Fibroblast of skin of right biceps (primary cell): ENCODE measurements at places on chromosomes 2 and 18.

DNA sequence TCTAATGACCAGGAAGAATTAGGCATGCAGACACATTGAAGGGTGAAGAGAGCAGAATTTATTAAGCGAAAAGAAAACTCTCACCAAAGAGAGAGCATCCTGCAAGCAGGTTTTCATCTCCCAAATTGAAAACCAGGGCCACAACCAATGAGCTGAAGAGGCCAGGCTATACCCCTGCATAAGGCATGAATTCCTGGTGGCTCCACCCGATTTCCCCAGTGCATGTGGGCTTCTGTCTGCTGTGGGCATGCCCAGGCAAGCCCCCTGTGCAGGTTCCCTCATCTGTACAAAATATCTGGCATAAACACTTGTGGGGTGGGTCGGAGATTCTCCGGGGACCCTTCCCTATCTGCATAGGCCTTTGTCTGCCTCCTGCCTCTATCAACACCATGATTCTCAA lies 621.6 kb upstream of the LRRTM1 start:
- no peak for DNase-seq

DNA sequence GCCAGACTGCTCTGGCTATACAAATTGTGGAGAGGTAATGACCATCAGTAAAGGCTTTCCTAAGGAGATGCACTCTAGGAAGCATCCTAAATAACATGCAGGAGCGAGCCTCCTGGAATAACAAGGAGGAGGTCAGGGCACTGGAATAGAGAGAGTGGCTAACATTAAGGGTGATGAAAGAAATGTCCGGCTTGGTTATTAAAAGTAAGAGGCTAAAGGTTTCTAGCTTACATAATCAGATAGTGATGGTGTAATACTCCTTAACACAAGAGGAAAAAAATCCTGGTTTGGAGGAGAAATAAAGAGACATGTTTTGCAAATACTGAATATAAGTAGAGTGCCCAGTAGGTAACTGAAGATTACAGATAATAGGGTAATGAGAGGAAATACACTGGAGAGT lies 365.7 kb downstream of the ZEB2 start:
- no peak for DNase-seq

DNA sequence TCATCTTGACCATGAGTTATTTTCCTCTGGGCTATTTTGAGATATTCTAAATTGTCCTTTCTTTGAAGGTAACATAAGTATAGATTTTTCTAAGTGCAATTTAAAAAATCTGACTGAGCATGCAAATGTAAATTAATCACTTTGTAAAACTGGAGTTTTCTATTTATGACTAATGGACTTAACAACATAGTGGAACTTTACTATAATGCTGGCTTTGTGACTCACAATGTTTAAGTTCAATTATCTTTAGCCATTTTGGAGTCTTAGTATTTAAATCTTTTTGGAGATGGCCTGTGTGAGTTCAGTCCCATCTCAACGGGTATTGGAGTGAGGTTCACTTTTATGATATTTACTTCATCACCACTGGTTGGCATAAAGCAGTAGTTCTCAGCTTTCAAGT lies 35.2 kb upstream of the NOSTRIN start:
- DNase-seq = peak; percentile 11

DNA sequence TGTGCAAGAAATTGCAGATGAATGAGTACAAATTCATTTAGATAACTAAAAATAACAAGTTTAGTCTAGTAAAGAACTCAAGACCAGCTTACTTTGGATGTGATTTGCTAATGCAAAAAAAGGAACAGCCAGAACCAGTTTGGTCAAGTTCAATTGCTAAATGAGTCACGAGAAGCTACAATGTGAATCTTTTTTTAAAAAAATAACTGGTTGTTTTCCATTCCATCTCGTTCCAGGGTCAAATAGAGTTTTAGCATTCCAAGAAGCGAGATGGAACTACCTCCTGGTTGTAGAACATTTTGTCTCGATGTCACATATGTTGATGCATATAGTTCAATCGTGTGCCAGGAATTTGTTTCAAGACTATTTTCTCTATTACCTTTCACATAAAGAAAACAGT lies 65.0 kb upstream of the IKZF2 start:
- DNase-seq = peak; percentile 55

- DNase-seq = no peak
Observed at GRCh38 chr18:30634249-30634648, 408.3 kb downstream of the DSC3 start.

- no peak for DNase-seq
Observed at GRCh38 chr2:213237787-213238186, 46.5 kb upstream of the SPAG16 start.

DNA sequence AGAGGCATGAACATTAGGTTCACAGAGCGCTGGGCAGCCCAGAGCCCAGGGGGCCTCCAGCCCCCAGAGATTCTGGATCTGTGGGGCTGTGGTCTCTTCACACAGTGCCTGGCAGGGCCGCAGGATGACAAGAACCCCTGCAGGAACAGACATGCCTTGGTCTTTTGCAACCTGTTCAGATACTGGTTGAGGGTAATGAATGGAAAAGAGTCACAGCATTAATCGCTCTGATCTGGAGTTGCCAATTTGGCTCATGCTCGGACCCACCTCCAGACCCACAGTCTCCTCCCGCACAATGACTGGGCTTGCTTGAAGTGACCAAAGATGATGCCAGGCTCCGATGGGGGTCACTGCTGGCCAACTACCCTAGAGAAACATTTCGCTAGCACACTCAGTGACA lies 229.4 kb upstream of the SMAD2 start:
- no peak for DNase-seq

GRCh38 chr2:235218486-235218907 lies 266.7 kb downstream of the SH3BP4 start:
- no peak for DNase-seq

DNA sequence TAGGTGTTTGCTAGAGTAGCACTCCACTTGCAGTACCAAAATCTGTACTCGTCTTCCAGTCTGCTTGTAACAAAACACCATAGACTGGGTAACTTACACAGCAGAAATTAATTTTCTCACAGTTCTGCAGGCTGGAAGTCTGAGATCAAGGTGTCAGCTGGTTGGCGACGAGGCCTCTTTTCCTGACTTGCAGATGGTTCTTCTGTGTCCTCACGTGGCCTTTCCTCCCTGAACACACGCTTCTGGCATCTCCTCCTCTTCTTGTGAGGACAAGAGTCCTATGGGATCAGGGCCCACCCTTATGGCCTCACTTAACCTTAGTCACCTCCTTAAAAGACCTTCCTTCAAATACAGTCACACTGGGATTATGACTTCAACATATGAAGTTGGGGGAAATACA lies 493.5 kb upstream of the MYT1L start:
- DNase-seq = no peak

GRCh38 chr2:181750305-181750704 lies 70.0 kb upstream of the NEUROD1 start:
- no peak for DNase-seq

GRCh38 chr2:45930396-45930792 lies 278.9 kb downstream of the PRKCE start:
- peak; percentile 76 for DNase-seq

- DNase-seq = peak; percentile 11
Observed at GRCh38 chr2:168323529-168324021, 76.2 kb upstream of the STK39 start.

DNA sequence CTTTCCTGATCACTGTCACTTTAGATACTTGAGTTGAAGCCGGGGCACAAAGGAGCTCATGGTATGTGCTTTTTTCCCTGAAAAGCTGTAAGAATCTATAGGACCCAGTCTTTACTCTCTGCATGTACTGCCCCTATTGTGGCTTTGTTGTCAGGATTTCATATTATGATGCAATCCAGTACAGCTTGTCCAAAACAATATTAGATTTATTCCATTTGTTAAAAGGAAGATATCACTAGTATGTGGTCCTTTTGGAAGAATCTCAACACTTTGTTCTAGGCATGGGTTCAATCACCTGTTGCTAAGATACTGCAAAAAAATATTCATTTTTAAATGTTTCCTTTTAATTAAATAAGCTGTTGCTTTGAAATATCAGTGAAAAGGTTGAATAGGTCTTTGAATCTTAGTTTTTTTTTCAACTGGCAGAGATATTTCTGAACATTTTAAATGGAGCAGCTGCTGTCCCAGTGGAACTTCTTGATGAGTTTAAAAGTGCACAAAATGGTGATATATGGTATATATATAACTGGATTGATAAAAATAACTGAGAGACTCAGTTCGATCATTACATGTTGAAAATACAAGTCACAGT lies 256.6 kb upstream of the NT5C1B start:
- DNase-seq = no peak

DNA sequence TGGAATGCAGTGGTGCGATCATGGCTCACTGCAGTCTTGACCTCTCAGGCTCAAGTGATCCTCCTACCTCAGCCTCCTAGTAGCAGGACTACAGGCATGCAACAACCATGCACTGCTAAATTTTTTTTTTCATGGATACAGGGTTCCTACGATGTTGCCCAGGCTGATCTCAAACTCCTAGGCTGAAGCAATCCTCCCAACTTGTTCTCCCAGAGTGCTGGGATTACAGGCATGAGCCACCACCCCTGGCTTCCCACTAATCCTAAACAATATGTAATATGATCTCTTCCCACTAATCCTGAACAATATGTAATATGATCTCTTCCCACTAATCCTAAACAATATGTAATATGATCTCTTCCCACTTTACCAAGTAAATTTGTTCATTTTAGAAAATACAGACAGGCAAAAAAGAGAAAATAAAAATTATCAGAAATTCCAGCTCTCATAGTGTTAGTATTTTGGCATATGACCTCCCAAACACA lies 33.7 kb upstream of the C18orf32 start:
- peak; percentile 57 for DNase-seq

DNA sequence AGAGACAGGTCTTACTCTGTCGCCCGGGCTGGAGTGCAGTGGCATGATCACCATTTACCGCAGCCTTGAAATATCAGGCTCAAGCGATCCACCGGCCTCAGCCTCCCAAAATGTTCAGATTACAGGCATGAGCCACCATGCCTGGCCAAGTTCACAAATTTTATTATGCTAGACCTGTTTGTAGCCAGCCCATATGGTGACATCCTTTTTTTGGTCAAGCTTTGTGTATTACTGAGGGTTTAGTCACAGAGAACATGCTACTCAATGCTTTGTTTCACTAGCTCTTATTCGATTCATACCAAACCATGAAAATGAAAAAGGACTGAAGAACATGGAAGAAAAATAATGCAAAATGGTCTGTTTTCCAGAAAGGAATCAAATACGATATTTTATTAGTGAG lies 41.4 kb downstream of the DGKD start:
- DNase-seq = no peak

DNA sequence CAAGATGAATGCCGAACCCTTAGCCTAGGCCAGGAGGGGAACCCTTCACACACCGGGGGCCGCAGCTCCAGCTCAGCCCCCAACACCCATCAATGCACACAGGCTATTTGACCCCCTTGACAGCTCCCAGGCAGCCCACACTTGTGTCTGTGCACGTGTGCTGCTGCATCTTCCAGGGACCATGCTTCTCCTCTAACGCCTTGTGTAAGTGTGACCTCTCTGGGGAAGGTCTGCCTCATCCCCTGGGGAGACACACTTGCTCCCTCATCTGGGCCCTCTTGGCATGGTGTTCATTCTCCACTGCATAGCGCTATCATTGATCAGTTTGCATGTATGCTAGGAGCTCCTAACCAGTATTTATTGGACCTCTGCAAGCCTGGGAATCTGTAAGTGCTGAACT lies 120.0 kb upstream of the FHL2 start:
- peak; percentile 11 for DNase-seq

DNA sequence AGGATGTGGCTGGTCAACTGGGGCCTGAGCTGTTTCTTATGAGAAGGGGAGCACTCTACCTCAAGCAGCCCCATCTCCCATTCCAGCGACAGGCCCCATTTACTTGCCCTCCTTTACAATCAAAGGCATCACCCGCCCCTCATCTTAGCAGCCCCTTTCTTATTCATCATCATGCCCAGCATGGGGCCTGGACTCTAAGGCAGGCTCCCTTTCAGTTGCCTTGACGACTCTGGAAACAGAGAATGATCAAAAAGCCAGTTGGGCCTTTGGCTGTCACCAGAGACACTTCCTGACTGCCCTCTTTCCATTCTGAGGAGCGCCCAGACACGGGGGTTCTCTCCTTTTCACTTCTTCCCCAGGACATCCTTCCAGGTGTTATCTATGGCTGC lies 11.2 kb downstream of the CELF4 start:
- no peak for DNase-seq

- no peak for DNase-seq
Observed at GRCh38 chr18:48226401-48226800, 182.8 kb downstream of the ZBTB7C start.

DNA sequence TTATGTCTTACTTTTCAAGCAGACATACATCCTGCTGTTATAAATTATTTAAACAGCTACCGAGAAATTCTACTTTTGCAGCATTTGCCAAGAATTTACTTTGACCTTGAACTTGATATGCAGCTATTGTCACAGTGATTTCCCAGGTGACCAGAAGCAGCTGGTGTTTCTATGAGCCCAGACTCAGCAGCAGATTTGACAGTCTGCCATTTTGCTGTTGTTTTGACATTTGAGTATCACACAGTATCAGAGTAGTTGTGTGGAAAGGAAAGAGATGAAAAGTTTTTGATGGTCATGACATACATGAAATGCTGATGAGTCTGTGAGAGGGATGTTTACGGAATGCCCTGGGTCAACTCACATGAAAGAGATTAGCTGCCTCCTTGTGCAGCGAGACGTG lies 6.6 kb upstream of the CCDC195 start:
- peak; percentile 12 for DNase-seq

DNA sequence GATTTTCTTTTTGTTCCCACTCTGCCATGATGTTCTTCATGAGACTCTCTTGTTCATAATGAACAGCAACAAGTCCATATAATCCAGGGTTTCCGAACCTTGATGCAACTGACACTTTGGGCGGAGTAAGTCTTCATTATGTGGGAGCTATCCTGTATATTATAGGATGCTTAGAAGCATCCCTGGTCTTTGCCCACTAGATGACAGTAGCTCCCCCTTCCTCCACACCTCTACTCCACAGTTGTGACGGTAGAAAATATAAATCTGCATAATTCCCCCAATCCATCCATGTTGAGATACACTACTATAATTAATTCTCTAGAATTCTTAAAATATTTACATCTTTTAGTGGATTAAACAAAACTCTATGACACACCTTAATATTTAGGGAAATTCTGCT lies 482.2 kb upstream of the CELF4 start:
- DNase-seq = no peak

- DNase-seq = no peak
Observed at GRCh38 chr18:35808796-35809195, 163.7 kb upstream of the RMP24 start.

DNA sequence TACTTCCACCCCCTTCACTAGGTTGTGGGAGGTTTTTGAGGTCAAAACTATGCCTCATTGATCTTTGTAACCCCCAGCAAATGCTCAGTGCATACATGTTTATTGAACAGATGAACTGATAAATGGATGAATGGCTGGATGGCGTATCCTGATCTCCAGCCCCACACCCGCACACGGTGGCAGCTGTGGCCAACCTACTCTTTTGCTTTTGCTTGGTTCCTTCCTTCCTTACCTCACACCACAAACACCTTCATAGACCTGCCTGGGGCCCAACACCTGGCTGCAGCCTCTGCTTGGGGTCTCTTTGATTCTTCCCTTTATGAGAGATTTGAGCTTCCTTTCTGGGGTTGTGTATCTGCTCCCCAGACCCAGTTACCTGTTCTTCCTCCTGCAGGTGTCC lies 25.9 kb downstream of the SPP2 start:
- no peak for DNase-seq
